GM18507 (cell line): ENCODE measurements at places on chromosomes 12 and 14.

GRCh38 chr12:109492371-109492770, 14.9 kb downstream of the UBE3B start:
- DNase-seq: no peak

- DNase-seq: no peak
Measured at GRCh38 chr14:75232597-75232996, 46.0 kb upstream of the FOS start.

DNA sequence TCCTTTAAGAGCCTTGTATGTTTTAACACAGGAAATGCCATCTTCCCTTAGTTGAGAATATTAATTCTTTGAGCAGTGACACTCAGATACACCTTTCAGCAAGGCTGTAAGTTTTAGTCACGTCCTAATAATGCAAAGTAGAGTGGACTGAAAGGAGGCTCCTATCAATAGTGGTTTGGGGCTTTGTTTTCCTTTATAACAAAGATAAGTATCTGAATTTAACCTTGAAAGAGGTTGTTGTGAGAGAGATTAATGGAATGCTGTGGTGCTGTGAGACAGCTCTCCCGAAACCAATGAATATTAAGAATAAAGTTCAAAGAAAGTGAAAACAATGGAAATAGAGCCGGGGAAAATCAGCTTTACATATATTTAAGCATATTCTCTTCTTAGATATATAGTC, 259.6 kb downstream of the ERC1 start:
- no peak for DNase-seq

DNA sequence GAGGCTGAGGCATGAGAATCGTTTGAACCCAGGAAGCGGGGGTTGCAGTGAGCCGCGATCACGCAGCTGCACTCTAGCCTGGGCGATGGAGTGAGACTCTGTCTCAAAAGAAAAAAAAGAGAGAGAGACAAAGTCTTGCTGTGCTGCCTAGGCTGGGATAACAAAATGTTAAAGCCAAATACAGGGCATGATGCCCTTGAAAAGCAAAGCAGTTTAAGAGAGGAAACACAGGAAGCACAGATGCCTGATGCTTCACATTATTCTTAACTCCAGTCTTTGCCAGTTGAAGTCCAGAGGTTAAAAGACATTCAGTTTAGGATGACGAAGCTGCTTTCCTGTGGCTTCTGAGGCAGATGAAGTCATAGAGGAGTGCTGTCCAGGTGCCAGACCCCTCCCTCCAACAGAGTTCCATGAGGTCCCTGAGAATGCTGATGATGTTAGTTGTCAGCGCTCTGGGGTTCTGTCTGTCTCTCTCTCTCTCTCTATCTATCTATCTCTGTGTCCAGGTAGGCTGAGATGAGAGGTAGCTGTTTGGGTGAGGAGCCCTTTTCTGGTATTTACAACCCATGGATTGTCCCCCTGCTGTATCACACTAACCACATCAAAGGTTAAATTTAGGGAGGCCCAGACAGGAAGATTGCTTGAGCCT, 4.9 kb upstream of the MRPL52 start:
- no peak for DNase-seq

- DNase-seq: no peak
Measured at GRCh38 chr12:70963081-70963660, 42.6 kb upstream of the PTPRR start.

- DNase-seq: no peak
Measured at GRCh38 chr14:69183735-69184134, 7.6 kb upstream of the EXD2 start.

GRCh38 chr12:1792406-1792805, 28.0 kb upstream of the LRTM2 start:
- DNase-seq: no peak

DNA sequence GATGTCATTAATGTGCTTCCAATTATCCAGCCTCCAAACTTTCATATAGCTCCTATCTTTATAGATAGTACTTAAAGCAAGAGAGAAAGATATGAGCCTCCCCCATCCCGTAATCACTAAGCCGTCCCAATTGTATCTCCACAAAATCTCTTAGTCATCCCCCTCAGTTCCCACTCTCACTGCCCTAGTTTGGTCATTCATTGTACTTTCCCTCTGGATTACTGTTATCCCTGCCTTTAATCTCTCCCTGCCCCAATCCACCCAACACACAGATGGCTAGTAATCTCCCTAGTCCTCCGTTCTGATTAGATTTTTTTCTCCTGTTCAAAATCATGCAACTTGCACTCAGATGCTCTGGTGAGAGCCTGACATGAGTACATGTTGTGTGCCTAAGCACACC, 5.4 kb upstream of the BCAT1 start:
- DNase-seq: no peak

DNA sequence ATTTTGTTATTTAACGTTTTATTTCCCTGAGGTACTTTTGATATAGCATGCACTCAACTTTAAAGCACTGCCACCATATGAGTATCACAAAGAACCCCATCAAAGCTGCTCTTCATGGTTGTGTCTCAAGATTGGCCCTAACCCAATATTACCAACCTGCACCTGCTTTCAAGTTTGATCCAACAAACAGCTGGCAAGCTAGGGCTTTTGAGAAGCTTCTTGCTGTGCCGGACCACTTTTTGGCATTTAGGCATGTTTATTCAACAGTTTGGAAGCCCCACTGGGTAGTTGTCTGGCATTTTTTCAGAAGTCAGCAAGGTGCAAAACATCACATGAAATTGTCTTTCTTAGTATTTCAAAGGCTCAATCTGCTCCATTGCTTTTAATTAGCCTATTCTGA, 137.2 kb upstream of the PLEKHA5 start:
- DNase-seq: no peak

GRCh38 chr14:51520087-51520486, 131.6 kb upstream of the FRMD6 start:
- DNase-seq: no peak

- DNase-seq: no peak
Measured at GRCh38 chr14:21086908-21087293, 11.6 kb downstream of the ZNF219 start.

GRCh38 chr12:115979351-115979750, 298.1 kb downstream of the MED13L start:
- DNase-seq: no peak
